Dermis microvascular lymphatic vessel endothelial cell (primary cell): ENCODE measurements at places on chromosomes 4 and X. TPM values are rescaled to one million over a fixed set of nuclear protein-coding genes. Genes with fewer than 3 reads are reported as not detected.

Gene UGT2B11
- not detected in 2 replicates for total RNA-seq

Gene MAGEC1
- total RNA-seq, result not detected in 2 replicates

Gene EVC
- 10.0 and 17.1 TPM in 2 replicates for total RNA-seq

Gene GPR101
- not detected in 2 replicates for total RNA-seq

DNA sequence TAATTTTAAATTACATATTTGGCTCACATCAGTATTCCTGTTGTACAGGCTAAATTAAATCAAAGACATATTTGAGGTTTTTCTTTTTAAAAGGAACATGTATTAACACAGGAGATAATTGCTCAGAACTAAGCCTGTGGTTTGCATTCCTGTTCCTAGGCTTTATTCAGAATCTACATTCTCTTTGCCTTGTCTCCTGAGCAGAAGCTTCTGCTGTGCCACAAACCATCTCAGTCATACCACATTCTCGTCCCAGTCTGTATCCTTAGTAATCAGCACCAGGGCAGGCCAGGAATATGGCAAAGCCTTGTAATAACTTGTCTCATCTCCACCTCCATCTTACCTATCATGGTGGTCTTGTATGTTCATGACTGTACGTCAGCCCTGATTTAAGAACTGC is 162.8 kb downstream of the ARHGAP24 start:
- DNase-seq, result no peak

GRCh38 chr4:27381815-27382214 is 521.2 kb downstream of the STIM2 start:
- DNase-seq, result no peak

DNA sequence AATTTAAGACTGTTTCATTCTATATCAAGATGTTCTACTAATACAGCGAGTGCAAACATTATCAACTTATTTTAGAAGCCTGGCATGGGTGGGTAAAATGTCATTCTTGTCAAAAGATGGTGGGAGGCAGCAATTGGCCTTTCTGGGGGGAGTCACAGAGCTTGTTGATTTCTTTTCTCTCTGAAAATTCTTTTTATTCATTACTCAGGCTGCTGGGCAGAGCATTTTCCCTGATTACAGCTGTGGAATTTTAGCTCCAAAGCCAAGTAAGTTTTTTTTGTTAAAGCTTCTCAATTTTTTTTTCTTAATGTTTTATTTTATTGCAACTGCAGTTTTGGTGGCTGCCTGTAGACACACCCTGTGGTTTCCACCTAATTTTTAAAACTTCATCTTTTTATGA is 50.4 kb downstream of the GPC4 start:
- no peak for DNase-seq

GRCh38 chr4:96170198-96170597 is 330.3 kb downstream of the PDHA2 start:
- no peak for DNase-seq

DNA sequence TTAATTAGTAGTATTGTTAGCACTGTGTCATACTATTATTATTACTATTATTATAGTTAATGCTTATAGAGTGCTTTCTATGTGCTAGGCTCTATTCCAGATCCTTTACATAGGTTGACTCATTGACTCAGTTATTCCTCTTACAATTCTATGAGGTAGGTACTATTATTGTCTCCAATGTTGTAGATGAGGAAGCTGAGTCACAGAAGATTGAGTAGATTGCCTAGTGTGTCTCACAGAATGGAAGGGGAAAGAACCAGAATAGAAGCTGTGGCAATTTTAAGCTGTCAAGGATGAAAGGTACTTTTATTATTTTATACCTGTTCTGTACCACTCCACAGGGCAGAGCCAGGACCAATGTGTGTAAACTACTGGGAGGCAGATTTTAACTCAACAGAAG is 1.9 kb upstream of the TCEAL1 start:
- peak; percentile 61 for DNase-seq

DNA sequence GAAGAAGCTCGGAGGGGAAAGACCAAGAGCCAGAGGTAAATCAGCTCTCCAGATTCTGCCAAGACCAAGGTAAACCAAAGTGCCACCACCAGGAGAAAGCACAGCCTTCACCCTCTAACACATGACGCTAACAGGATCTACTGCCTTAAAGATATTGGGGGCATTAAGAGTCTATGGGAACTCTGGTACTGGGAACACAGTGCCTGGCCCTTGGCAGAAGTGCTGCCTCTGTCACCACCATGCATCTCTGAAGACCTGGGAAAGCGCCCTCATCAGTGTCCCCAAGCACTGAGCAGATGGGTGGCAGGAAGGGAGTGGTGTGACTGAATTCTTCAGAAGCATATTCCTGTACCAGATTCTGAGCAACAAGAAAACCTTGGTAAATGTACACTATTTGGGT is 1.3 kb downstream of the QDPR start:
- DNase-seq, result no peak
